ENCODE measurements at places on chromosomes 5 and 9.

DNA sequence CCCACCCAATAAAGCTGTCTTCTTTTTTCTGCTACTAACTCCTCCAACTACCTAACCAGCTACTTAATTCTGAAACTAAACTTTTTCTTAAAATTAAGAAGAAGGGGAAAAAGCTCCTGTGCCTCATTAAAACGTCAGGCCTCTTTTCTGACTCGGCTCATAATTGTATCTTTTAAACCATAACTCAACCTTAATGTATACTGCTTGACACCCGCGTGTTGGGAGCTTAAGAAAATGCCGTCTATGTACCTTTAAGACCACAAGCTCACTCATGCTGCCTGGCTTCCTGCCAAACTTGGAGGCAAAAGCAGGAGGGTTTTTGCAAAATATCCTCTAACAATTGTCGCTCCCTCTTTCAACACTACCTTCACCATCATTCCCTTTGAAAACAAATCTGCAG, 5.0 kb downstream of the EBF1 start:
- peak; percentile 23 for DNase-seq

DNA sequence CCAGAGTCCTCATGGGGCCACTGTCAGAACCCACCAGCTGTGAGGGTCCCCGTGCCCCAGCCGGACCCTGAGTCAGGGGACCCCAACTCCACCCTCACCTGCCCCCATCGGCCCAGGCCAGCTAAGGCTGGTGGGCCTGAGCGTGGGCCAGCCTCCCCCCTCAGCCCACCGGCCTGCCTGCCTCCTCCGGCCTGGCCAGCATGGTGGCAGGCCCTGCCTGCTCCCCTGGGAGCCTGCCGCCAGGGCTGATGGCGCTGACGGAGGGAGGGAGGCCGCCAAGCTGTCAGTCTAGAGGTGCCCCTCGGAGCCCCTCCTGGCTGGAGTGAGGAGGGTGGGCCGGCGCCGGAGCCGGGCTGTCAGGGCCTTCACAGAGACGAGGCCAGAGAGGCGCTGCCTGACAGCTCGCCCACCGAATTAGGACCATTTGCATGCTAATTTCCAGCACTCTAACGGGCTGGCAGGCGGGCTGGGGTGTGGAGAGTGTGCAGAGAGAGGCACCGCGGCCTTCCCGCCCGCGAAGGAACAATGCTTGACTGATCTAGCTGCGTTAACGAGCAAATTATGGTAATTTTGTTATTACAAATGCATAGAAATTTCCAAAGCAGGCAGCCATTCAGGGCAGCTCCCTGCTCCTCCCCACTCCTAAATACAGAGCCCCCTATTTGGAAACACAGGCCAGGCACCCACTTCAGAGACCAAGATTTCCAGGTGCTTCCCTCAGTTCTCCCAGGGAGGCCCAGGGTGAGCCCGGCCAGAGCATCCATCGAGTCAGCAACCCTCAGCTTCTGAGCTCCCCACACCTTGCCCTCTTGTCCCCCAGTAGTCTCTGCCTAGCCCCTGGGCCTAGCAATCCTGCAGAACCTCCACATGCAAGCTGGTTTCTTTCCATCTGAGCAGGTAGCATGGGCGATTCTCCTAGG, 169.3 kb downstream of the PAX5 start:
- DNase-seq: no peak

DNA sequence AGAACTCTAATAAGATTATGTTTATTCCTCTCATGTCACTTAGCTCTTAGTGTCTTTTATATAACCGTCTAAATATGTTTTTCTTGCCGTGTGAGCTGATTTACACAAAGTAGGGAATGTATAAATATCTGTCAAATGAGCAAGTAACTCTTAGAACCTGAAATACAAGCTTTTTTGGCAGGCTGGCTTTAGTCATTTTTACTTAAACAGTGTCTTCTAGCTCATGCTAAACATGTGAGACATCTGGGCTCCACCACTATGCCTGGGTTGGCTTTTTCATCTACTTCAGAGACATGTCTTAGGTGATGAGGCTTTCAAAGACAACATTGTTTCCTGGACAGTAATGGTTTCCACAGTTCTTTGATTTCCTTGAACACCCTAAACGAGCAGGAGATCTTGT, 137.2 kb upstream of the ZNF608 start:
- DNase-seq: no peak

- DNase-seq: peak; percentile 29
Observed at GRCh38 chr5:79020861-79021561, 35.9 kb upstream of the ARSB start.

- DNase-seq: no peak
Observed at GRCh38 chr9:121491111-121491510, 8.5 kb downstream of the GGTA1 start.

- peak; percentile 6 for DNase-seq
Observed at GRCh38 chr5:102971676-102972293, 148.2 kb downstream of the GIN1 start.

DNA sequence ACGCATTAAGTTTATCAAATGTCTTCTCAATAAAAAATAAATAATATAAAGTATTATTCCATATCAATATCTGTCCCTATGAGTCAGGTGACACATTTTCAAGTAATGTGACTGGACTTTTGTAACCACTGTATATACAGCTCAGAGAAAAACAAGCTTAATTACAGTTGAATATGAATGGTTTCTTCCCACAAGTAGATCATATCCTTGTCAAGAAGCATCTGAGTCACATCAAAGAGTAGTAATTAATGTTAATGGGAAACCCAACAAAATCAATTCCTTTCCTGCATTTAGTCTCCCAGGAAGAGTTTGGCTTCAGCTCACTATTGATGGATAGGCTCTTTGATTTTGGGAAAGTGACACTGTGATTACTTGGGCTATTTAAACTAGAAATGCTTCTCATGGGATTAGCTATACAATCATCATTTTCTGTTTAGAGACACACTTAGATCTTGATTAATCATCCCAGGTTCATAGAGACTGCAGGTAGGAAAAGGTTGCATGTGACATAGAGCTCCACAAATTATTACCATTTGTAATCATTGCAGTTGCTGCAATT, 292.9 kb downstream of the GABRG2 start:
- no peak for DNase-seq

- no peak for DNase-seq
Observed at GRCh38 chr5:133081703-133082102, 29.9 kb downstream of the HSPA4 start.

GRCh38 chr5:180090098-180090768, 18.7 kb upstream of the RNF130 start:
- DNase-seq: no peak

DNA sequence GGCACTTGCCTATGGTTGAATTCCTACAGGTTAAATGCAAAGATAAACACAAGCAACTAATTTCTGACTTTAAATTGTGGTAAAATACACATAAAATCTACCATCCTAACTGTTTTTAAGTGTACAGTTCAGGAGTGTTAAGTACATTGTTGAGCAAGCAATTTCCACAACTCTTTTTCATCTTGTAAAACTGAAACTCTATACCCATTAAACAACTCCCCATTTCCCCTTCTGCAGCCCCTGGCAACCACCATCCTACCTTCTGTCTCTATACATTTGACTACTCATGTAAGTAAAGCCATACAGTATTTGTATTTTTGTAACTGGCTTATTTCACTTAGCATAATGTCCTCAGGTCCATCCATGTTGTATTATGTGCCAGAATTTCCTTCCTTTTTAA, 38.5 kb upstream of the STX17 start:
- no peak for DNase-seq

- no peak for DNase-seq
Observed at GRCh38 chr5:67732921-67733320, 482.6 kb upstream of the PIK3R1 start.

GRCh38 chr5:6936031-6936430, 222.8 kb downstream of the TENT4A start:
- DNase-seq: no peak

DNA sequence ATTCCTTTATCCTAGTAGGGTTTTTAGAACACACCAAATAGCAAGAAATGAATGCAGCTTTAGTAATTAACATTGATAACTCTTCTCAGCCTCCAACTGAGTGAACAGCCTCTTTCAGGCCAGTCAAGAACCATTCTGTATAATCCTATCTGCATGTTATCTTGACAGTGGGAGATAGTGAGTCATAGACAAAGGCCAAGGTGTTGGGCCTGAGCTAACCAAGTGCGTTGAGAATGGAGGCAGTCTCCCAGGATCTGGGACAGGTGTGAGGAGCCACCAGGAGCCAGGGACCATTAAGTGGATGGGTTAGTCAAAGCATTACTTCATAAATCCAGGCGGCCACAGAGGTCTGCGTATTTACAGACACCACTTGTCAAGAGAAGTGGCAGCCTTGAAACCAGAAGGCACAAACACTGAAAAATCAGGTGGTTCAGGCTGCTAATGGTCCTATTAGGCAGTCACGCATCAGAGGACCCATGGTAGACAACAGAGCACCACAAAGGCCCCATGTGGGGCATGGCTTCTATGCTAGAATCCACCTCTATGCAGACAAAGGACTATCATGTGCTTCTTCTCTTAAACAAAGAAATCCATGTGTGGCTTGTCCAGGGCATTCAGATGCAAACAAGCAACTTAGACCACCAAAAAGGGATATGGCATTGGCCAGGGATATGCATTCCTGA, 409.7 kb upstream of the PIK3R1 start:
- no peak for DNase-seq

- no peak for DNase-seq
Observed at GRCh38 chr5:154543380-154543779, 65.4 kb upstream of the HAND1 start.

DNA sequence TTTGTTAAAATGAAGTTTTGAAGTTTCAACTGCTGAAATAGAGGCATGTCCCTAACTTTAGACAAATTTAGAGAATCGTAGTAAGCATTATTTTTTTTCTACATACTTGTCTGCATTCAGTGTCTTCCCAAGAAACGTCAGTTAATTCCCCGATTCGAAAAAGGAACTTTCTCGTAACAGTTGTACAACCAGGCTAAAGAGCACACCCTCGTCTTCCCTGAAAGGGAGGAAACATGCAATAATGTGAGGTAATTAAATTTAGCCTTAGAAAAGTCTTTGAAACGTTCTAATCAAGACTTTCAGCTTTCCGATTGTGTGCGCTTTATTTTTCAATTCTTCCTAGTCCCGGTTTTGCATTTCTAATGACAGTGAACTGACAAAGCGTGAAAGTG, 374 bp upstream of the SLC1A3 start:
- no peak for DNase-seq

DNA sequence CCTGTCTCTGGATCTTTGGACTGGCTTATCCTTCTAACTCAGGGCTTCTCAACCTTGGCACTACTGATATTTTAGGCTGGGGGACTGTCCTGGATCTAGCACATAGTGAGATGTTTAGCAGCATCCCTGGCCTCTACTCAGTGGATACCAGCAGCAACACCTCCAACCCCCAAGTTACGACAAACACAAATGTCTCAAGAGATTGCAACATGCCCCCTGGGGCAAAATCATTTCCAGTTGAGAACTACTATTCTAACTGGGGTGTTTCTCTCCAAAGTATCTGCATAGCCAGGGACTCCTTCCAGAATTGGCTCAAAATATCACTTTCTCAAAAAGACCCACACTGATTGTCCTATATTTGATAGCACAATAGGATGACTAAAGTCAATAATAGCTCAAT, 7.2 kb upstream of the TLR4 start:
- DNase-seq: no peak

- no peak for DNase-seq
Observed at GRCh38 chr5:5217371-5217770, 77.2 kb downstream of the ADAMTS16 start.

- no peak for DNase-seq
Observed at GRCh38 chr5:132209131-132209530, 18.5 kb downstream of the P4HA2 start.

DNA sequence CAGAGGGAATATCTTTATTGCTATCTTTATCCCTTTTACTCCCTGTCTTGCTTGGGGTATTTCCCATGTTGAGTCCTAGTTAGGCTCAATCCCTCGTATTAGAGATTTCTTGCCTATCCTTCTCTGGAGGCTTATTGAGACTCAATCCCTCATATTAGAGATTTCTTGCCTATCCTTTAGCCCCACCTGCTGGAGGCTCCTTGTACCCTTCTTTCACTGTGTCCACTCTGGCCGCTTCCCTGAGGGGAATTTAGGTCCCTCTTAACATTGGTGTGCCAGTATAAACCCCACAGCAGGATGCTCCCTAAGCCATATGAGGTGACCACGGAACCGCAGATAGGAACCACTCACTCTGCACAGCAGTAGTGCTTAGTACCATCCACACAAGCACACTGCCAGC, 110.7 kb upstream of the MAMDC2 start:
- no peak for DNase-seq

DNA sequence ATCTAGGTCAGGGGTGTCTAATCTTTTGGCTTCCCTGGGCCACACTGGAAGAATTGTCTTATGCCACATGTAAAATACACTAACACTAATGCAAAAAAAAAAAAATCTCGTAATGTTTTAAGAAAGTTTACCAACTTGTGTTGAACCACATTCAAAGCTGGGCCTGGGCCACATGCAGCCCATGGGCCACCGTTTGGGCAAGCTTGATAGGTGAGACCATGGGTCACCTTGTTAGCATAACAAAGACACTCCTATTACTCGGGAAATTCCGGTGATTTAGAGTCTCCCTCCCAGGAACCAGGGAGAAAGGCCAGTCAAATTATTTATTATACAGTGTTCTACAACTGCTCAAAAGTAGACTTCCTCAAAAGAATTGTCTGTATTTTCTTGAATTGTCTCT, 12.7 kb downstream of the RECK start:
- DNase-seq: no peak
